GM12865 (cell line): ENCODE measurements at places on chromosomes 7 and 10.

DNA sequence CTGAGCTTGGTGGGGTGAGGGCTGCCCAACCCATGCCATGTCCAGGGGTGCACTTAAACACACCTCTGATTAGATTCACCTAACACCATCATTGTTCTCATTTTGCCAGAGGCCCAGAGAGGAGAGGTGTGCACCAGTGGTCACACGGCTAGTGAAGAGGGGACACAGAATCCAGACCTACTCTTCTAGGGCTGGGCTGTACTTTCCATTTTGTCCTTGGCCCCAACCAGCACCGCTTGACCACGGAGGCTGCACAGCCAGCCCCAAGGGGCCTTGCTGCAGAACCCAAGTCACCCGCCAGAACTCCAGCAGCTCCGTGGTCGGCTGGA lies 246 bp upstream of the WDFY4 start:
- no peak for DNase-seq

- DNase-seq: no peak
Observed at GRCh38 chr10:6578251-6578771, 1.8 kb downstream of the PRKCQ start.

GRCh38 chr7:142355328-142355727 lies 97.5 kb upstream of the PRSS58 start:
- no peak for DNase-seq

- no peak for DNase-seq
Observed at GRCh38 chr7:55191161-55191925, 172.5 kb downstream of the EGFR start.

DNA sequence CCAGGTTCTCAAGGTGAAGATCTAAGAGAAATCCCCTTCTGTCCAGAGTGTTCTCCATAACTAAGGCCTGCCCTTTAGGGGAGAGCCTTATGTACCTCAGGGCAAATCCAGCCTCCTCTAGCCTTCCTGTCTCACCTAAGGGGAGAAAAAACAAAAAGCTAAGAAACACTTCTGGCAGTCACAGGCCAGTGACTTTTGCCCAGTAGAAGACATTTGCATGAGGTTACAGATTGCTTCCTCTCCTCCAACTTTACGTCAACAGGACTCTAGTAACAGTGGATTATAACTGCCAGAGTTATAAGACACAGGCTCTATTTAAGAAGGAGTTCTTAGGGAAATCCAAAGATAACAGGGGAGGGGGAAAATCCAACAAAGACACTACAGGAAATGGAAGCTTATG lies 15.9 kb upstream of the FAM241B start:
- peak; percentile 25 for DNase-seq

DNA sequence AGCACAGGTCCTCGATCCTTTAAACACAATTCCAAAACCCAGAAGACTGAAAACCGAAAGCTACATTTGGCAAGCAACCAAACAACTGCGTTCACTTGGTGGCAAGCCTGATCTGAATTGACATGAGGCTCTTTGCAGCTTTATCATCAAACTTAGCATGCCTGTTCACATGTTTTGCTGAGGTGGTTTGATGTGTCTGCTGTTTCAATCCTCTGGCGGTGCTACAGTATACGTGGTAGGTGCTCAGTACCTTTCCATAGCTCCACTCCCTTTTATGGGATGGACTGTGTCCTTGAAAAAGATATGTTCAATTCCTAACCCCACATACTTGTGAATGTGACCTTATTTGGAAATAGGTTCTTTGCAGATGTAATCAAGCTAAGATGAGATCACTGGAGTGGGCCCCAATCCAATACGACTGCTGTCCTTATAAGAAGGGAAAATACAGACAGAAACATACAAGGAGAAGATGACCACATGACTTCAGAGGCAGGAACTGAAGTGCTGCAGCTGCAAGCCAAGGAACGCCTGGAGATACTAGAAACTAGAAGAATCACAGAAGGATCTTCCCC lies 33.4 kb downstream of the CCDC6 start:
- DNase-seq: peak; percentile 29

- no peak for DNase-seq
Observed at GRCh38 chr10:91567815-91568214, 65.1 kb downstream of the PPP1R3C start.

- DNase-seq: no peak
Observed at GRCh38 chr7:138158739-138159528, 82.7 kb downstream of the AKR1D1 start.

- DNase-seq: no peak
Observed at GRCh38 chr10:119055472-119055871, 25.1 kb downstream of the EIF3A start.

DNA sequence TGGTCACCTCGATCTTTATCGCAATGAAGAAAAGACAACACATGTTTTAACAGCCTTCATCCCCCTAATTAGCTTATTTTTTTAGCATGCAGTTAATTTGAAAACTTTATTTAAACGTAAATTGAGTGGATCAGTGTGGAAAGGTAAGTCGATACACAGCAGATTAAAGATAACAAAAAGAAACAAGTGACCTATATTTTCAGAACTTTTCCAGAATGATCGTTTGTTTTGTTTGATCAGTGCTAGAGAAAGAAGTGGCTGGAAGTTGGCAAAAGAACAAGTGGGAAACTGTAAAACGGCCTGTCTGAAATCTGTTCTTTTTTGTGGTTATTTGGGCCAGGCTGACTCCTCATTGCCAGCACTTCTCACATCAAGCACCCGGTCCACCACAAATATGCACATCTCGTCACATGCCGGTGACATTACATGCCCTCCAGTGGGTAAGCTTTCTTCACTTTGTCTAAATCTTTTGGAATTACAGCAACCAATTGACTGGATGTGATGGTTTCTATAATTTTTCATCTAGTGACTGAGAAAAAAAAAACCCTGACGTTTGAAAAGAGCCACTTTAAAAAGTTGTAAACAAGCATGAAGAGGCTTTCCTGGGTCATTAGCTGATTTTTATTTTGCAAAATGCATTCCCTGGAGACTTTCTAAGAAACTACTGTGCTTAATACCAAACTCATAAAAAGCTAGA lies 33.2 kb downstream of the C7orf33 start:
- DNase-seq: no peak

GRCh38 chr7:153541903-153542302 lies 510.3 kb upstream of the DPP6 start:
- DNase-seq: no peak

- DNase-seq: peak; percentile 77
Observed at GRCh38 chr7:55571511-55572377, 558 bp downstream of the VOPP1 start.

DNA sequence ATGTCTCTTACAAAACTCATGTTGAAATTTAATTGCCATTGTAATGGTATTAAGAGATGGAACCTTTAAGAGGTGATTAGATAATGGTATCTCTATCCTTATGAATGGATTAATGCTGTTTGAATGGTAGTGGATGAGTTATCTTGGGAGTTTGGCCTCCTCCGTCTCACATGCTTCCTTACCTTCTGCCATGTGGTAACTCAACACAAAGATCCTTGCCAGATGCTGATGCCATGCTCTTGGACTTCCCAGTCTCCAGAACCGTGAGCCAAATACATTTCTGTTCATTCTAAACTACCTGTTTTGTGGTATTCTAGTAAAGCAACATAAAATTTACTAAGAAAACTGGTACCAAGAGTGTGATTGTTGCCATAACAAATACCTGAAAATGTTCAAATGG lies 23.2 kb downstream of the PTEN start:
- DNase-seq: no peak

DNA sequence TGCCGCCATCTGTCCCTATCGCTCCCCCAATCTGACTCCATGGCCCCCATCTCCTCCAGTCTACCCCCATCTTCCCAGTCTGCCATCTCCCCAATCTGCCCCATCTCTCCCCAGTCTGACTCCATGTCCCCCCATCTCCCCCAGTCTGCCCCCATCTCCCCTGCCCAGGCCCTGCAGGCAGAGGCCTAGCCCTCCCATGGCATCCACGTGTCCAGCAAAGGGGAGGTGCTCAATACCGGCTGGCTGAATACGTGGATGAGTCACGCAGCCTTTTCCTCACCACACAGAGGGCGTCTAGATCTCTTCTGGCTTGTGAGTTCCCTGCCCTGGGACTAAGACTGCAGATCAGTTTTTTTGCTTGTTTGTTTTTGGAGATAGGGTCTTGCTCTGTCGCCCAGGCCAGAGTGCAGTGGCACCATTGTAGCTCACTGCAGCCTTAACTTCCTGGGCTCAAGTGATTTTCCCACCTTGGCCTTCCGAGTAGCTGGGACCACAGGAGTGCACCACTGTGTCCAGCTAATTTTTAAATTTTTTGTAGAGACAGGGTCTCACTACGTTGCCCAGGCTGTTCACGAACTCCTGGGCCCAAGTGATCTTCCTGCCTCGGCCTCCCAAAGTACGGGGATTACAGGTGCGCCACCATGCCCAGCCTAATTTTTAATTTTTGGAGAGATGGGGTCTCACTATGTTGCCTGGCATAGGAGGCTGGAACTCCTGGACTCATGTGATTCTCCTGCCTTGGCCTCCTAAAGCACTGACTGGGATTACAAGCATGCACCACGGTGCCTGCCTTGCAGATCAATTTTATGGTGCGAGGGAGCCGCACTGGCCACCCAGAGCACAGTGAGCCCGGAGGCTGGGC lies 15.3 kb upstream of the GPR146 start:
- peak; percentile 85 for DNase-seq

- DNase-seq: no peak
Observed at GRCh38 chr10:75575940-75576339, 144.5 kb downstream of the LRMDA start.

GRCh38 chr7:2724453-2725177 lies 36.6 kb downstream of the AMZ1 start:
- DNase-seq: no peak

DNA sequence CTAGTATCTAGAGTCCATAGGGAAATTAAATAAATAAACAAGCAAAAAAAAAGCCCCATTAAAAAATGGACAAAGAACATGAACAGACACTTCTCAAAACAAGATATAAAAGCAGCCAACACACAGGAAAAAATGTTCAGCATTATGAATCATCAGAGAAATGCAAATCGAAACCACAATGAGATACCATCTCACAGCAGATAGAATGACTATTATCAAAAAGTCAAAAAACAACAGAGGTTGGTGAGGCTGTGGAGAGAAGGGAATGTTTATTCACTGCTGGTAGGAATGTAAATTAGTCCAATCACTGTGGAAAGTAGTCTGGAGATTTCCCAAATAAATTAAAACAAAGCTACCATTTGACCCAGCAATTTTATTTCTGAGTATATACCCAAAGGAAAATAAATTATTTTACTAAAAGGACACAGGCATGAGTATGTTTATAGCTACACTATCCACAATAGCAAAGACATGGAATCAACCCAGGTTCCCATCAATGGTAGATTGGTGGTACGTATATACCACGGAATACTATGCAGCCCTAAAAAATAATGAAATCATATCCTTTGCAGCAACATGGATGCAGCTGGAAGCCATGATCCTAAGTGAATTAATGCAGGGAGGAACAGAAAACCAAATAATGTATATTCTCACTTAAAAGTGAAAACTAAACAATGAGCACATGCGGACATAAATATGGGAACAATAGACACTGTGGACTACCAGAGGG lies 366.5 kb upstream of the SEMA3C start:
- DNase-seq: no peak

DNA sequence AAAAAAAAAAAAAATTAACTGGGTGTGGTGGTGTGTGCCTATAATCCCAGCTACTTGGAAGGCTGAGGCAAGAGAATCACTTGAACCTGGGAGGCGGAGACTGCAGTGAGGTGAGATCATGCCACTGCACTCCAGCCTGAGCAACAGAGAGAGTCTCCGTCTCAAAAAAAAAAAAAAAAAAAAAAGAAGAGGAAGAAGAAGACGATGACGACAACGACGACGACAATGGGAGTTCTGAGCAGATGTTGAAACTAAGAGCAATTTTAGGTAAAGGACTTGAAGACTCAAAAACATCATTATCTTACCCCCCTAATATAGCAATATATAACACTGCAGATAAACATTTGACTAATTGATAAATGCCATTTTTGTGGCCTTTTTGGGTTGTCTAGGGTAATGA lies 39.5 kb upstream of the PPP1R17 start:
- DNase-seq: no peak

DNA sequence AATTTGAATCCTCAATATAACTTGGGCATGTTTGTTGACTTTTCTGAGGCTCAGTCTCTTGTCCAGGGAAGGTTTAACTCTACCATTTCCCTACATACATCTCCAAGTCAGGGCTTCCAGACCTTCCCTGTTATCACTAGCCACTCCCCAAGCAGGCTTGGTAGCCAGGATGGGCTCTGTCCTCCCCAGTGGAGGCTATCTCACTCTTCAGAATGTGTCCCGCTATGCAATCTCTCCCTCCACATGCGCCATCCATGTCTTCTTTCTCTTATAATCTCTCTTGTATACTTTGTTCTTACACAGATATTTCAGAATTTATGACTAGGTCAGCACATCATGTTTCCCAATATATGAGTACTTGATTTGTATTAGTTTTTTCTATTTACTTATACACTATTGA lies 310.4 kb downstream of the HGF start:
- DNase-seq: no peak

DNA sequence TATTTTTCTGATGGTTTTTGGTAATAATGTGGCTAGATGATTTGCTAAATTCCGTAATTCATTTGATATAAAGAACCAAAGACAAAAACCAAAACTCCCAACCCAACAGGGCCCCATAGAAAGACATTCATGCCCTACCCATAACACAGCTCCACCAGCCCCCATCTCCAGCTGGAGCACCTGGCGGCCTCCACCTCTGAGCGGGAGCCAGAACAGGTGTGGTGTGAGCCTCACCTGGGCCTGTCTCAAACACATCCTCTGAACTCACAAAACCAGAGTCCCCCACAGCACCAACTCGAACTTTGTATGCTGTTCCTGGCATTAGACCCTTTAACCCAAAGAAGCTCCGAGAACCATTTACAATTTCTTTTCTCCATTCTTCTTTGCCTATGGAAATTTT lies 36.5 kb upstream of the LAMB4 start:
- no peak for DNase-seq

DNA sequence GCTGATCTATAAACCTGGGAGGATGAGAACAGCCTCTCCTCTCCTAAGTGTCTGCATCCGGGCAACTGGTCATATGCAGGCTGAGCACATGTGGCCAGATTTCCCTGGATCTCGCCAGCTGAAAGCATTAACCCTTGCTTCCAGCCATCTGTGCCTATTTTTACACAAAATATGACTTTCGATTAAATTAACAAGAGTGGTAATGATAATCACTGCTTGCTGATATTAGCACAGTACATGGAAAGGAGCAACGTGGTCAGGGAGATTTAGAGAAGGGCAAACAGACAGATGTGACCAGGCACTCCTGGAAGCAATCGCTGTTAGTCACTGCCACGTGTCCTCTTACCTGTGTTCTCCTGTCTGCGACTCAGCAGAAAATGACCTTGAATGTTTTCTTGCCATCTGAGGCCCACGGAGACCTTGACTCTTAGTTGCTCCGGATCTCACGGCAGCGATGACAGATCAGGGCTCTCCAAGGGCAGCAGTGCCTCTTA lies 59.5 kb upstream of the NPTX2 start:
- DNase-seq: no peak

- DNase-seq: no peak
Observed at GRCh38 chr10:44828508-44829142, 82.5 kb upstream of the TMEM72 start.

GRCh38 chr7:266851-267840 lies 22.8 kb upstream of the FOXL3 start:
- DNase-seq: no peak
